ENCODE measurements at places on chromosomes 2 and 18. TPM values are rescaled to one million over a fixed set of nuclear protein-coding genes. Genes with fewer than 3 reads are reported as not detected.

DNA sequence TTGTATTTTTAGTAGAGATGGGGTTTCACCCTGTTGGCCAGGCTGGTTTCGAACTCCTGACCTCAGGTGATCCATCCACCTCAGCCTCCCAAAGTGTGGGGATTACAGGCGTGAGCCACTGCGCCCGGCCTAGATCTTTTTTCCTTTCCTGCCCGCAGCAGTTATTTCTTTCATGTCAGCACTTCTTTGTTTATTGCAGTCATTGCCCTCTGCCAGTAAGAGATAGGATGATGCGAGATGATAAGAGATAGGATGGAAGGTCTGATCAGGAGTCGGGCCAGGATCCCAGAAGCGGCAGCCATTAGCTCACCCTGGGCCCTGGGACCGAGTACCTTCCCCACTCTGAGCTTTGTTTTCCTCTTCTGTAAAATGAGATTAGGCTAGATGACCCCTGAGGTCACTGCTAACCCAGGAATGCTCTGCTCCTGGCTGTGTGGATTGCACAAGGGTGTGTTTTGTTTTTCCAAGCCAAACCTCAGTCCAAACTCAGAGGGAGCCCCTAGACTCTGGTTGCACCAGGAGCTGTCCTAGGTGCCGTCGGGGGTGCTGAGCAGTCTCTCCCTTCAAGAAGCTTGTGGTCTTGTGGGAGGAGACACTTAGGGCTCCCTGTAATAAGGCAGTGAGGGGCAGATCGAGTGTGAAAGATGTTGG is 63.3 kb downstream of the LPIN1 start:
- H3K27ac ChIP-seq, result no peak overlapping the region
- H3K27me3 ChIP-seq, result no peaks in the 10 kb centered on the region
- H3K4me1 ChIP-seq, result no peaks in the 10 kb centered on the region

- no peak overlapping the region for H3K27ac ChIP-seq
- DNase-seq, result no peak
- H3K4me3 ChIP-seq, result no peak overlapping the region
- H3K27me3 ChIP-seq, result no peaks in the 10 kb centered on the region
- no peaks in the 10 kb centered on the region for H3K4me1 ChIP-seq
These were observed 389.6 kb upstream of the CDH19 start for GRCh38 chr18:66993492-66993891.

DNA sequence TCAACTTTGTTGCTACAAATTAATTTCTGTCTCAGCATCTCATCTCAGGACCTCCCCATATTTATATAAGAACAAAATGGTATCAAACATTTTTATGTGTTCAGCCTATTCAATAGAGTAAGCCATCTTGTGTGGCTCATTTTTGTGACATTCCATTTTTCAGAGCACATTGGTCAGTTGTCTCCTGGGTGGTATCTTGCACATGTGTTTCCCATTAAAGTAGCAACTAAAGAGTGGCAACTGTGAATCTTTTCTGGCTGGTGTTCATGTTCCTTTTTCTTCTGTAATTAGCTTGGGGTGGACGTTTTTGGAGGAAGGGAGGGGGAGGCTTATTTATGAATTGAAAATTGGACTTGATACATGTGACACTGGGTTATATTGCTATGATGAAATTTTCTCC is 45.4 kb upstream of the EFEMP1 start:
- H3K36me3 ChIP-seq, result no peaks in the 10 kb centered on the region
- no peak for DNase-seq
- no peak overlapping the region for H3K27ac ChIP-seq
- no peaks in the 10 kb centered on the region for H3K27me3 ChIP-seq
- no peaks in the 10 kb centered on the region for H3K4me1 ChIP-seq

- no peak overlapping the region for H3K27ac ChIP-seq
- no peaks in the 10 kb centered on the region for H3K27me3 ChIP-seq
- H3K4me3 ChIP-seq, result no peak overlapping the region
These were observed 67.2 kb downstream of the PTRHD1 start for GRCh38 chr2:24725956-24726355.

GRCh38 chr2:39121523-39122063 is 742 bp upstream of the SOS1 start:
- no peaks in the 10 kb centered on the region for H3K36me3 ChIP-seq
- no peak for DNase-seq
- H3K27me3 ChIP-seq, result no peaks in the 10 kb centered on the region

DNA sequence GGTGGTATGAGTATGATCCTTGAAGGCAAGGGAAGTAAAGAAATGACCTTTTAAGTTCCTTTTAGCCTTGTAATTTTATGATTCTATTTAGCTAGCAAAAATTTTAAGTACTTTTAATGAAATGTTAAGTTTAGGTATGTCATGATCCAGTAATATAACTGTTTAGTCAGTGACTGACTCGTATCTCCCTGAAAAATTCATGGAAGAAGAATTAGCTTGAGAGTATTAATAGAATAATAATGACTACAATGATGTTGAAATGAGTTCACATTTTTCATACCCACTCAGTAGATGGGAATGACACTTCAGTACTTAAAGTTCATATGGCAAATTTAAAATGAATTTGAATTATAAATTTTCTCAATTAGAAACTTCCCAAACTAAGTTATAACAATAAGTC is 14.6 kb downstream of the RAB3GAP1 start:
- H3K4me1 ChIP-seq, result no peaks in the 10 kb centered on the region
- no peak overlapping the region for H3K4me3 ChIP-seq
- no peak overlapping the region for H3K27ac ChIP-seq
- no peaks in the 10 kb centered on the region for H3K27me3 ChIP-seq
- peaks cover 6% of the 10 kb centered on the region for H3K36me3 ChIP-seq
- no peak for DNase-seq

GRCh38 chr2:181178823-181179412 is 198.5 kb downstream of the UBE2E3 start:
- no peaks in the 10 kb centered on the region for H3K36me3 ChIP-seq
- H3K4me3 ChIP-seq, result no peak overlapping the region

DNA sequence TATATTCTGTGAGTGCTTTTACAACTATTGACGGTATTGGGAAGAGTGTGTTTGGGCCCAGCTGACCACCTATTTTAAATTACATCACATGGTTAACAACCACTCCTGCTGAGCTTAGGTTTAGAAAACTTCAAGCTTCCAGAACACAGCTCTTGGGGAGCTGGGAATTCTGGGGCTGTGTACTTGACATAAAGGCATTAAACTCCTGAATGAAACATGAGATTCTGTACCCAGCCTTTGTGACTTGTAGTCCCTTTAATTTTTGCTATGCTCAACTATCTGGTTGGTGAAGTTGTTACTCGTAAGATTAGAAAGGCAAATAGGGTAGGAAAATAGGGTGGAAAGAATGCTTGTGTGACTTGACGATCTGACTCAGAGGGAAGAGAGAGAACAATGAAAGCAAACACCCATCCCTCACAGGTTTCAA is 66.9 kb downstream of the LTBP1 start:
- H3K36me3 ChIP-seq, result no peaks in the 10 kb centered on the region
- H3K4me3 ChIP-seq, result no peak overlapping the region
- no peaks in the 10 kb centered on the region for H3K4me1 ChIP-seq
- no peak overlapping the region for H3K27ac ChIP-seq
- no peak for DNase-seq

DNA sequence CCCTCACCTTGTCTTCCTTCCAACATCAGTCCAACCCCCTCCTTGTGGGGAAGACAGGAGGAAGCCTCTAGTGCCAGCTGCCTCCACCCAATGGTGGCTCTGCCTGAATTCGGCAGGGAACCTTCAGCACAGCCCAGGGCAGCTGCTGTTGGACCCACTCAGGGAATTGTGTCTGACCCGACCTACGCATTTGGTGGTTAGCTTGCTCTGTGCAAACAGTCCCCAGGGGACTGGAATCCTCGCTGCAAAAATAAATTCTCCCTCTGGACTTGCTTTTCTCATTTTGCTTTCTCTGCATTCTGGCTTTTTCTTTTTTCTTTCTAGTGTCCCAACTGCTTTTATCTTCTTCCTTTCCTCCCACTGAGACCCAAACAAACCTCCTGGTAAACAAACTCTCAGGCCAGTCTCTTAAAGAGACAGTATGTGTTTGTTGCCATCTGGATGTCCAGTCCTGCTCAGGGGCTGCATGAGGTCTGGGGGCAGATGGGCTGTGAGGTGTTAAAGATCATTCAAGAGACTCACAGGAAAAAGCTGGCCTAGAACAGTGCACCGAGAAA is 137.7 kb upstream of the HAAO start:
- no peak for DNase-seq
- H3K36me3 ChIP-seq, result no peaks in the 10 kb centered on the region
- no peaks in the 10 kb centered on the region for H3K27me3 ChIP-seq
- H3K4me1 ChIP-seq, result peaks cover 82% of the 10 kb centered on the region
- no peak overlapping the region for H3K4me3 ChIP-seq

- H3K4me3 ChIP-seq, result no peak overlapping the region
- H3K27ac ChIP-seq, result no peak overlapping the region
- no peaks in the 10 kb centered on the region for H3K36me3 ChIP-seq
These were observed 231.2 kb upstream of the LINC00305 start for GRCh38 chr18:64380117-64380516.

GRCh38 chr2:61288070-61288841 is 126.3 kb downstream of the C2orf74 start:
- peaks cover 3% of the 10 kb centered on the region for H3K36me3 ChIP-seq
- no peak for DNase-seq
- H3K27ac ChIP-seq, result no peak overlapping the region
- no peaks in the 10 kb centered on the region for H3K27me3 ChIP-seq
- H3K4me1 ChIP-seq, result no peaks in the 10 kb centered on the region
- no peak overlapping the region for H3K4me3 ChIP-seq

- DNase-seq, result no peak
- no peak overlapping the region for H3K4me3 ChIP-seq
- no peaks in the 10 kb centered on the region for H3K27me3 ChIP-seq
These were observed 602.6 kb upstream of the VRK2 start for GRCh38 chr2:57443973-57444521.

- no peak overlapping the region for H3K27ac ChIP-seq
- no peaks in the 10 kb centered on the region for H3K27me3 ChIP-seq
- DNase-seq, result no peak
- no peaks in the 10 kb centered on the region for H3K36me3 ChIP-seq
These were observed 365.3 kb downstream of the NBAS start for GRCh38 chr2:15195813-15196212.

DNA sequence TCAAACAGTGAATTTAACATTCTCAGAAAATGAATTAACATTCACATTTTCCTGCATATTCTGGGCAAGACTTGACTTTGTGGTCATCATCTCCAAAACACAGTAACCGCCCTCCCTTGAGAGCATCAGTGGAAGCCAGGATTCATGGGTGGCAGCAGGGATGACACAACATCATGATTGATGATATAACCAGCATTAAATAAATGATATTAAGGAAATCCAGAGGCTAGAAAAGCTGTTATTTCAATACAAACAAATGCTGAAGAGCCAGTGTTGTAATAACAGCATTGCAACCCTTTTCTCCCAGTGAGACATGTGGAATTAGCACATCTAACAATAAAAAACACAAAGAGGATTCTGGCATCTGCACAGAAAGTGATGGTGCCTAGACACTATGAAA is 41.1 kb downstream of the CDC42EP3 start:
- no peaks in the 10 kb centered on the region for H3K36me3 ChIP-seq
- DNase-seq, result no peak
- H3K27me3 ChIP-seq, result no peaks in the 10 kb centered on the region
- no peak overlapping the region for H3K27ac ChIP-seq
- H3K4me1 ChIP-seq, result peaks cover 10% of the 10 kb centered on the region

- no peak overlapping the region for H3K27ac ChIP-seq
- H3K4me1 ChIP-seq, result no peaks in the 10 kb centered on the region
These were observed 248.8 kb downstream of the EIPR1 start for GRCh38 chr2:3128786-3129185.

DNA sequence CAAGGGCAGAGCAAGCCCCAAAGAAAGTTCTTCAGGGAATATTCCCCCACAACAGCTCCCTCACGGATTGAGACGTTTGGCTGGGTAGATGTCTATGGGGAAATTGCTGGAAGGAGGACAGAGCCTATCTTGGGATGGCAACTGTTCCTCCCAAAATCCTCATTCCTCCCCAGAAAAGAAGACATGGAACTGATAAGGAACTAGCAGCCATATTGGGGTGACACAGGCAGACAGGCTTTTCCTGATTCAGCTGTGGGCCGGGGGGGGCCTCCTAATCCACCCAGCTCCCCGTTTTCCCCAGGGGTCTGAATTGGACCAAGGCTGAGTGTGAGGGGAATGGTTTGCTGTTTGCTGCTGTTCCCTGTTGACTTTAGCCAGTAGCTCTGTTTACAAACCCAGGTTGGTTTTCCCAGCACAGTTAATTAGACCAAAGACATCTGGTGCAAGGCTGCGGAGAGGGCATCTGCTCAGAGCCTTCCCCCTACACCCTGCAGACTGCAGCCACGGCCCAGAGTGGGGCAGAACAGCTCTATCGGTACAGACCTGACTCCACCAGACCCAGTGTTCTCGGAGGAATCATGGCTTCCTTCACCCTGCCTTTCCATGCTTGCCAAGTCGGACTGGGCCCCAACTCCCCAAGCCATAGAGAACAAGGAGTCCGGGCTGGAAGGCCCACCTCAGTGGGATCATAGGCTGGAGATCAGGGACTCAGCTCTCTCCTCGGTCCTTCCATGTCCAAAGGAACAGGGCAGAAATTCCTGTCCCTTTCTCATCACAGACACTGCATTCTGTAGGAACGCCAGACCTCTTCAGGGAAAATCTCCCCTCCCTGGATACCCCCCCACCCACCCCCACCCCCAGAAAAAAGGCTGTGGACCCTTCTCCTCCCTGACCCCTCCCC is 1.7 kb upstream of the PKDCC start:
- H3K4me3 ChIP-seq, result no peak overlapping the region
- peaks cover 9% of the 10 kb centered on the region for H3K4me1 ChIP-seq
- no peak for DNase-seq
- peak overlapping the region; percentile 32 for H3K27ac ChIP-seq
- H3K27me3 ChIP-seq, result peaks cover 7% of the 10 kb centered on the region

DNA sequence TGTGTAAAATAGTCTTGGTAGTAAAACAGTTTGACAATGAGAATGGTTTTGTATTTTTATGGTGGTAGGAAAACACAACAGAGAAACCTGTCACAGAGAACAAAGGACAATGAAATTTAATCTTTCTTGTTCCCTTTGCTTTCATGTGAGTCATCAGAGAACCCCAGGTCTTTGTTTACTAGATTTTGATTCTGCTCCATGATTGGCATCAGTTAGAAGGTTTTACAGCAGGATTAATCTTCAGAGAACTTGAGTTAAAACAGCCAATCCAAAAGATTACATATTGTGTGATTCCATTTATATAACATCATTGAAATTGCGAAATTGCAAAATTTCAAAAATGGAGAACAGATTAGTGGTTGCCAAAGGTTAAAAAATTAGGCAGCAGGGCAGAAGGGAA is 2.5 kb downstream of the APLF start:
- H3K4me3 ChIP-seq, result no peak overlapping the region
- DNase-seq, result no peak
- H3K27me3 ChIP-seq, result no peaks in the 10 kb centered on the region
- H3K27ac ChIP-seq, result no peak overlapping the region
- no peaks in the 10 kb centered on the region for H3K36me3 ChIP-seq

Gene COPS8
- 46.1 TPM for total RNA-seq

Gene PDCD1
- total RNA-seq, result 4.2 TPM

Gene BOLL
- not detected for total RNA-seq

Gene IL18RAP
- 16.3 TPM for total RNA-seq

Gene MAB21L4
- 22.7 TPM for total RNA-seq

Gene IMP4
- 118 TPM for total RNA-seq

Gene COBLL1
- 82.8 TPM for total RNA-seq

Gene WNT10A
- total RNA-seq, result not detected

Gene ROCK1
- total RNA-seq, result 56.0 TPM

Gene SMCHD1
- total RNA-seq, result 57.7 TPM

Gene TMEM37
- total RNA-seq, result 12.2 TPM

Data from upper lobe of left lung (tissue), 6 donors.